ENCODE measurements at places on chromosomes 3 and 15. TPM values are rescaled to one million over a fixed set of nuclear protein-coding genes. Genes with fewer than 3 reads are reported as not detected.

Gene MUC20
- total RNA-seq, result 0.17 TPM

Gene EXD1
- not detected for total RNA-seq

Gene IL16
- total RNA-seq, result not detected

Gene SLC27A2
- 0.57 TPM for total RNA-seq

Gene NPAP1
- not detected for total RNA-seq

Gene WNT7A
- total RNA-seq, result 0.03 TPM

Gene SCAANT1
- not detected for total RNA-seq

Data from Caki2 (cell line).